Heart right ventricle (tissue), 16 donors: ENCODE measurements at places on chromosomes 11 and 22.

DNA sequence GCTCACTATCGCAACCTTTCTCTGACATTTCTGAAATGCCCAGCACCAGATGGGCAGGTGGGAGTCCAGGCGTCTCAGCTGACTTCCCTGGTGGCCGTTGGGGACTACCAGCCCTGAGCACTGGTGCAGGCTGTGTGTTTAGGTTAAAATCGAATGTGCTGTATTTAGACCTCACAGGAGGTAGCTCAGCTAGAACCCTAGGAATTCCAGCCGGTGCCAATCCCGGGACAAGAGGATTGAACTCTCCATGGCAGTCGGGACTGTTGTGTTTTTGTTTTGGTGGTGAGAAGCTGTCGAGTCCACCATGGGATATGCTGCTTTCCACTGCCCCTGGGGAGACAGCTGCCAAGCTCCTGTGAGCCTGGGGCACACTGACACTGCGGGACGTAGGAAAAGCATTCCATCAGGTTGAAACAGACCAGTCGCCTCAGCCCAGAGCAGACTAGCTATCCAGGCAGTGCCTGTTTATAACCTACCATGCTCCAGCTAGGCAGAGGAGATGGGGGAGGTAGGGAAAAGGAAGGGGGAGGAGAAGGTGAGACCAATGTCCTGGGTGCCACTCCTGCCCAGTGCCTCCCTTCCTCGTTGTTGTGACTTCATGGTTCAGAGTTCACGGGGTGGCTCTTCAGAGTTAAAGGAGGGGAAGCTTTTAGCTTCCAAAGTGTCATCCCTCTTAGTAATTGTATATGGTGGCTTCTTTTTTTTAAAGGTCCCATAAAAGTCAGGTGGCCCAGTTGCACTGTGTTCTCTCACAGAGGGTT, 53.0 kb downstream of the MICAL2 start:
- H3K4me3 ChIP-seq, result no peak overlapping the region
- H3K27ac ChIP-seq, result peak overlapping the region; percentile 83
- H3K4me1 ChIP-seq, result peaks cover 95% of the 10 kb centered on the region
- peak; percentile 58 for DNase-seq

DNA sequence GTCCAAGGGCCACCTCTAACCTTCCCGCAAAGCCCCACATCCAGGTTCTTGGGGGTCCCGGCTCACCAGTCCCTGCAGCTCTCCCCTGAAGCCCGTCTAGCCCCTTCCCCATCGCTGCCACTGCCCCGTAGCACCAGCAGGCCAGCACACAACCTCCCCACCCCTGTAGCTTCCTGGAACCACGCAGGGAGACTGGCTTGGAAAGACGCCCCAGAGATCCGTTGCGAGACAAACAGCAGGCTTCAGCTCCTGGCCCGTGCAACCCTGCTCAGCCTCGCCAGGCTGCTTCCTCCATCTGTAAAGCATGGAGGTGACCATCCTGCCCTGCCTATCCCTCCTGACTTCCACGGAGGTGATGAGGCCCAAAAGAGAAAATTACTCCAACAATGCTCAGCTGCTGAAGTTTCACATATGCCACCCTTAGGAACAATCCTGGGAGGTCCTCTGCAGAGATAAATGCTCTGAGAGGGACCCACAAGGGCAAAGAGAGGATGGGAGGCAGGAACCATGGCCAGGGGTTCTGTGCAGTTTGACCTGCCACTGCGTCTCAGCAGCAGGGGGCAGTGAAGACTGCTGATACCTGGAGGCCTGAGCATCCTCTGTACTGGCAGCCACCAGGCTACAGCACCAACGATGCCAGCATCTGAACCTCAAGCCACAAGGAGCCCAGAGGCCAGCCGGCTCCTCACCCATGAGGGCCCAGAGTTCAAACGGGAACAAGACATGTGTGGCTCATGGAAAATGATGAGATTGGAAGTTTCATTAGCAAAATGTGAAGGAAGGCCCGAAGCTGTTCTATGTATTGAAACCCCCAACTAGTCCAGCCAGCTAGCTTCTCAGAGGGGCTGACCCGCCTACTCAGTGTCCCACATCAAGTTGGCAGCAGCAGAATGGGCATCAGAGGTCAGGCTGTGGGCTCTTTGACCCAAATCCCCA, 16.1 kb downstream of the DGCR2 start:
- H3K36me3 ChIP-seq, result no peaks in the 10 kb centered on the region
- H3K27me3 ChIP-seq, result no peaks in the 10 kb centered on the region
- H3K27ac ChIP-seq, result no peak overlapping the region
- DNase-seq, result no peak
- no peak overlapping the region for H3K4me3 ChIP-seq
- H3K4me1 ChIP-seq, result peaks cover 62% of the 10 kb centered on the region

DNA sequence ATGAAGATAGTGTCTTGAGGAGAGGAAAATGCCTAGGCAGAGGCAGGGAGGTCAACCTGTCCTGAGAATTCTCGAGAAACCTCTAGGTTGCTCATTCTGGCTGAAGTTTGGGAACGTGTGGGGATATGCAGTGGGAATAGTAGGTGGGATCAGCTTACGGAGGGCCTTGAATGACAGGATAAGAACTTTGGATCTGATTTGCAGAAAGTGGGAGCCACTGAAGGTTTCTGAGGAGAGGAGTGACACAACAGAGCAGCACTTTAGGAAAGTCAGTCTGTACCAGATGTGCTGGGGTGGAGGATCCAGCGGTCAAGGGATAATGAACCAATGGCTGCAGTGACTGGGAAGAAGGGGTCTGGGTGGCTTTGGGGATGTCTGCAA, 2.4 kb downstream of the CD82 start:
- H3K36me3 ChIP-seq, result no peaks in the 10 kb centered on the region
- no peak overlapping the region for H3K4me3 ChIP-seq
- H3K27me3 ChIP-seq, result no peaks in the 10 kb centered on the region
- H3K4me1 ChIP-seq, result peaks cover 42% of the 10 kb centered on the region
- H3K27ac ChIP-seq, result peak overlapping the region; percentile 80
- DNase-seq, result no peak

DNA sequence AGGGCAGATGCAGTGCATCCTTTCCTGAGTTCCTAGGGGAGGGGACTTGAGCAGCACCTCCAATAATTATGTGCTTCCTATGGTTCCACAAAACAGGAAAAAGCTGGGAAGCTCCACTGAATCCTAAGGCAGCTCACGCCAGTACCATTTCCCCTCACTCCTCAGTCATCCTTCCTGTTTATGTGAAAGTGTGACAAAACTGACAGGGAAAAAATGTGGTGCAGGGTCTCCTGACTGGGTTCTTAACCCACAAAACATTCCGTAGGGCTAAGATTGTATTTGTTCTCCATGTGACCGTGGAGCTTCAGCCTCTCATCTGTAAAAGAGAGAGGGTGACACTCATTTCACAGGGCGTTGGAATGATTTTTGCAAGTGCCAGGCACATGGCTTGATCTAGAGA, 12.2 kb upstream of the LYVE1 start:
- no peak for DNase-seq
- H3K4me1 ChIP-seq, result peaks cover 42% of the 10 kb centered on the region
- peak overlapping the region; percentile 88 for H3K27ac ChIP-seq
- H3K4me3 ChIP-seq, result no peak overlapping the region
- no peaks in the 10 kb centered on the region for H3K27me3 ChIP-seq
- no peaks in the 10 kb centered on the region for H3K36me3 ChIP-seq

- no peak overlapping the region for H3K27ac ChIP-seq
- H3K27me3 ChIP-seq, result no peaks in the 10 kb centered on the region
- H3K4me1 ChIP-seq, result no peaks in the 10 kb centered on the region
- no peak for DNase-seq
- no peak overlapping the region for H3K4me3 ChIP-seq
- H3K36me3 ChIP-seq, result peaks cover 26% of the 10 kb centered on the region
Measured at GRCh38 chr11:5611627-5612026, 13.2 kb upstream of the TRIM34 start.

DNA sequence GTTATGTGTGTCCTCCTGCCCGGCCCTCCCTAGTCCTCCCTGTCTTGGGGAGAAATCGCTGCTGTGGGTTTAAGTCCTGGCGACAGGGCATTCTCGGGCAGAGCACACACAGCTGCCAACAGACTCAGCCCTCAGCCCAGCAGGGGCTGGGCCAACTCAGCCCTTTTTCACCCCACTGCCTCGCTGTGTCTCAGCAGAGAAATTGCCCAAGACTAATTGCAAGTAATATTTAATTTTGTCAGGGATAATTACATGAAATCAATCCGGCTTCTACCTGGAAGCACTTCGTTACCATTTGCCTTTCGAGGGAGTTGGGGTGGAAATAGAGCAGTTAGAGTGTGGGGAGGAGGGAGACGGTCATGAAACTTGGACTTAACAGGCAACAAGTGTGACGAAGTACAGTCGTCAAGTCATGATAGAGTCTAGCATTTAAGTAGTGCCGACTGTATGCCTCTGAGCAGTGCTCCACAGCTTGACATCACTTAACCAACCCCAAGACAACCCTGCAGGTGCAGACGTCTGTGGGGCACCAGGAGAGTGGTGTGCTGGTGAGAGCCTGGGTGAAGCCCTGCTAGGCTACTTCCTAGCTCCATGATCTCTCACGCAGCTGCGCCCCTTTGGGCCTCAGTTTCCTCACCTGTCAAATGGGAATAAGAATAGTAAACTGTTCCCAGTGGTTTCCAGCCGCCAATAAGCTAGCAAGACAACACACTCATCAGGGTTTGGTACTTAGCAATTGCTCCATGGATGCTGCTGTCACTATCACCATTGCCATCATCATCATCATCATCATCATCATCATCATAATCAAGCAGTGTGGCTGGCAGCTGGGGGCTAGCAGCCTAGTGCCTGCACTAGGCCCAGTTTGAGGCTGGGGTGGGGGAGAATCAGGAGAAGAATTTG, 29.2 kb downstream of the MN1 start:
- DNase-seq, result no peak
- H3K4me3 ChIP-seq, result no peak overlapping the region
- H3K36me3 ChIP-seq, result no peaks in the 10 kb centered on the region
- no peaks in the 10 kb centered on the region for H3K27me3 ChIP-seq
- H3K4me1 ChIP-seq, result peaks cover 23% of the 10 kb centered on the region

DNA sequence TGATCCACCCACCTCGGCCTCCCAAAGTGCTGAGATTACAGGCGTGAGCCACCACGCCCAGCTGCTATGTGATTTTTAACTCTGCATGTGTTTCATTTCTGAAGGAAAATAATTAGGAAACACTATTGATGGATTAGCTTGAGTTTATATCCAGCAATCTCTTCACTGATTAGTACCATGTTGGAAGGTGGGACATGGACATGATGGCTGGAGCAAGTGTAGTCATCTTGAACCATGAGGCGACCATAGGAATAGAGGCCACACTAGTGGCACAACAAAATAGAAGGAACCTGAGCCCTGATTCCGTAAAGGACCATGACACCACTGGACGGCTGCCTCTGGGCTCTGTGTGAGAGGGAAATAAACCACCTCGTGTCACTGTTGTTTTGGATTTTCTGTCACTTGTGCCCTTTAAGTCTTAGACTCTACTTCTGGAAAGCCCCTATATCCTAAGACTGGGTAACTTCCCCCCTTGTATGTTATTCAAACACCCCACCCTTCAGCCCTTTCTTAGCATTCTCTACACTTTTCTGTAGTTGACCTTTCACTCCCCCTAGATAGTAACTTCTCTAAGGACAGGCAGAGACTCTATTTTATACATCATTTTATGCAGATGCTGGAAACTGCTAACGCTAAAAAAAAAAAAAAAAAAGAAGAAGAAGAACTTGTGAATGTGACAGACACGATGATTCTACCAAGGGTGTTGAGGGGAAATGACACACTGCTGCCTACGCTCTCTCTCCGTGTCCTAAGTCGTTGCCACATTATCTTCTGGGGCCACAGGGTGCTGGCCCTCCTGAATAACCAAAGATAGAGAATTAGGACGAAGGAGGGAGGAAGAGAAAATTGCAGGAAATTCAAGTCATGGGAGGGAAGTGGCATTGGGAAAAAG, 2.7 kb upstream of the VPS37C start:
- DNase-seq, result no peak
- peaks cover 3% of the 10 kb centered on the region for H3K27me3 ChIP-seq
- H3K36me3 ChIP-seq, result no peaks in the 10 kb centered on the region
- H3K27ac ChIP-seq, result peak overlapping the region; percentile 31
- H3K4me1 ChIP-seq, result peaks cover 13% of the 10 kb centered on the region
- no peak overlapping the region for H3K4me3 ChIP-seq

GRCh38 chr11:79265756-79266322, 175.0 kb downstream of the TENM4 start:
- no peaks in the 10 kb centered on the region for H3K27me3 ChIP-seq
- H3K4me3 ChIP-seq, result no peak overlapping the region
- DNase-seq, result no peak
- no peaks in the 10 kb centered on the region for H3K36me3 ChIP-seq
- H3K27ac ChIP-seq, result no peak overlapping the region

- no peak overlapping the region for H3K27ac ChIP-seq
- no peak overlapping the region for H3K4me3 ChIP-seq
- H3K36me3 ChIP-seq, result no peaks in the 10 kb centered on the region
- H3K27me3 ChIP-seq, result no peaks in the 10 kb centered on the region
- no peak for DNase-seq
Measured at GRCh38 chr11:121459413-121460017, 6.7 kb upstream of the SORL1-AS1 start.

DNA sequence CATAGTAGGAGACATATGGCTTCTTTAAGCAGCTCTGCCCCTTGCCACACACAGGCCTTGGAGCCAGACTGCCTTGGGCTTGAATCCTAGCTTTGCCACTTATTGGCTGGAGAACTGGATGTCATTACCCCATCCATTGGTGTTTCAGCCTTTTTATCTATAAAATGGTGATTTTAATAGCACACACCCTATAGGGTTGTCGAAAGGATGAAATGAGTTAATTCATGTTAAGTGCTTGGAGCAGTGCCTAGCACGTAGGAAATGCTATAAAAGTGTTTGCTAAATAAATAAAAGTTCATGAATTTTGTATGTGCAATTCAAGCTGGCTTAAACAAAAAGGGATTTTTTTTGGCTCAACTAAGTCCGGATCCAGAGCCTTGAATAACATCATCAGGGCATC, 120.7 kb downstream of the TIMP3 start:
- H3K4me3 ChIP-seq, result no peak overlapping the region
- no peaks in the 10 kb centered on the region for H3K36me3 ChIP-seq
- no peak overlapping the region for H3K27ac ChIP-seq
- peaks cover 23% of the 10 kb centered on the region for H3K4me1 ChIP-seq
- H3K27me3 ChIP-seq, result no peaks in the 10 kb centered on the region

DNA sequence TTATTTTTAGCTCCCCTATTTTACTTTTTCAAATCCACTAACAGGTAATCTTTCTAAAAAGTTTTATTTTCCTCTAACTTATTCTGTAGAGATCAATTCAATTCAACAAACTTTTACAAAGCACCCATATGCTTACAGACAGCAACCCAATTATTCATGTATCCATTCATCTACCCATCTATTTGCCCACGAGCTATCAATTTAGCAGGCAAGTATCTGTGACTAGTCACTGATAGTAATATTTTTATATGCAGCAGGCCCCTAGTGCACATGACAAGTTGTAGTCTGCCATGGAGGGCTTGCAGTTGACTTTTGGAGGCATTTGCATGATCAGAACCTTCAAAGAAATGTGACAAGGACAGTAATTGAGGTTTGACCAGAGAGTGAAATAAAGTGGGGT, 753.2 kb upstream of the TENM4 start:
- no peak overlapping the region for H3K27ac ChIP-seq
- H3K27me3 ChIP-seq, result no peaks in the 10 kb centered on the region
- H3K4me1 ChIP-seq, result no peaks in the 10 kb centered on the region
